ENCODE measurements at places on chromosomes 6 and 20.
A peak's percentile ranks its signal among the peaks of the same experiment; 100 is the strongest.

DNA sequence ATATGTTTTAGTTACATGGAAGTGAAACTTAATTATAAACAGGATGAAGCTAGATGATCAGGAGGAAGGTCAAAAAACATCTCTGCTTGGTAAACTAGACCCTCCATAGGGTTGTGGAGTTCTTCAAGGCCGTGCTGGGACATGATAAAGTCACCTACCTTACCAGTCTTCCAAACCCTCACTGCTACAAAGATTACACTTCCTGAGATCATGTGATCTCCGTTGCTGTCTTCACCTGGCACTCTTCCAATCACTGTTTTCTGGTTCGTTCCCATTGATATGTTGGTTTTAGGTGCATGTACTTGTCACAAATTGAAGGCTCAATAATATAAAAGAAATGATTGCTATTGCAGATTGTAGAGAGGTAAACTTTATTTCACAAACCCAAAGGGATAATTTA lies 161.5 kb upstream of the MAN1A1 start:
- DNase-seq: no peak

DNA sequence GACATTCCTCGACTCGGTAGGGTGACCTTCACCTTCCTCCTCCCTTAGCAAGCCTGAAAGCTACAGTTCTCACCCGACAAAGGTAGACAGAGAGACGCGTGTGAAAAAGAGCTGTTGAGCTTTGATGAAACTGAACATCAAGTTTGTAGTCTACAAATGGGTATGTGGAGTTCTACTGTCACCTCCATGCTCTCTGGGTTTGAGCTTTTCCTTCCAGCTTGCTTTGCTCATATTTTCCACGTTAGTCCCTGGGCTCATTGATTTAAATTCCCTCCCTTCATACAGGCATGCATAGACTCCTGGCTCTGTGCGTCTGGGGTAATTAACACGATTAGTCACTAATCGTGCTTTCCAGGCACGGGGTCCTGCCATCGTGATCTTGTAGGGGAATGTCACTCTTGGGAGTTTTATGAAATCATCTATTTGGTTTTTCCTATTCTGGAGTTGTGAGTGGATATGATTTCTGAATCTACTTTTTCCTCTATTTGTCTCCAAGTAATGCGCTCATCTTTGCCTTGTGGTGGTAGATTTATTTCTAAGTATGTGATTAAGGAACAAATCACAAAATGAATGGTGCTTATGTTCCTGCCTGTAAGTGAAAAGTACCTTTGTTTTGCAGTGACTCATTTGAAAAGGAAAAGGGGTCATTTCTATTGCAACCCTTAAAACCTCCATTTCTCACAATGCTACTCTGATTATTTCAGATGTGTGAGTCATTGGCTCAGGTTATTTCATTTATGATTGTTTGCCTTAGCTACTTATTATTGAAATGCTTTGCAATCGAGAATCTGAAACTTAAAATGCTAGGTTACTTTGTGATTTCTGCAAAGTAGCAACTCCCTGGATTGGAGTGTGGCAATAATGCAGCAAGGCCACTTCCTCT lies 154.6 kb downstream of the ZDHHC14 start:
- DNase-seq: no peak

DNA sequence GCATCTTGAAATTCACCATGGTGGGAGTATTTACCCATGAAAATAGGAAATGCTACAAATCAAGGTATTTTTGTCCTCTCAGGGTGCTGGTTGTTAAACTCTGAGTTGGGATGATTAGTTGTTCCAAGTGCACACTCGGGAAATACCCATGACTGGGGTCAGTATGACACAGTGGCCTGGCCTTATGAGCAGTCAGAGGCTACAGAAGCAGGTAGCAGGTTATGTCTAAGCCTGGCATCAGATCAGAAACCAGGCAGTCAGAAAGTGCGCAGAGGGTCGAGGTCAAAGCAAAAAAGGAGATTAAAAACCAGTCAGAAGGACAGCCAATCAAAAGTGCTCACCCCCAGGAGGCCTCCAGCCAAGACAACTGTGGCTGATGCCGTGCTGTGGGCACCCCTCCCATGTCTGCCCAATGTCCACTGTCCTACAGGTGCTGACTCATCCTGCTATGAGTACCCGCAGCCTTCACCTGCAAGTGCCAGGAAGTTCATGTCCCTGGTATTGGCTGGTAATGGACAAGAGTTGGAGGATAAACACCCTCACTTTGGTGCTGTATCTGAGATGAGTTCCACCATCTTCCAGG lies 117.4 kb upstream of the SLC24A3 start:
- no peak for DNase-seq

- peak; percentile 21 for DNase-seq
Measured at GRCh38 chr20:37992802-37993409, 40.4 kb downstream of the TTI1 start.

- DNase-seq: no peak
Measured at GRCh38 chr6:11770546-11771466, 7.8 kb downstream of the ADTRP start.

- DNase-seq: no peak
Measured at GRCh38 chr6:77461796-77462195, 1.5 kb downstream of the HTR1B start.

GRCh38 chr6:63783096-63783495 lies 147.5 kb downstream of the PHF3 start:
- DNase-seq: no peak

DNA sequence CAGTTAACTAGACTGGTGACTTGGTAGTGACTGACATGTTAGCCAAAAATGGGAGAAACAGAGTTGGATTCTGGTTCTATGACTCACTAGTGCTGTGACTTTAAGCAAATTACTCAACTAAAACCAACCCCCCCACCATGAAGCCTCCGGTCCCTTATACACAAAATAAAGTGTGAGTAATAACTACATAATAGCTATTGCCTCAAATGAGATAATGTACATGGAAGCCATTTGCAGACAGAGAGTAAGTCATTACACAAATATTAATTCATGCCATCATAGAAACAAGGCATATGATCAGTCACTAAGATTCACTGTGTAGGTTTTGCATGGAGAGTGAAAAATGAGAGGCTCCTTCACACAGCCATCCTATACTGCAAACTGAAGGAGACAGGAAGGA lies 111.9 kb downstream of the HIVEP2 start:
- DNase-seq: no peak

DNA sequence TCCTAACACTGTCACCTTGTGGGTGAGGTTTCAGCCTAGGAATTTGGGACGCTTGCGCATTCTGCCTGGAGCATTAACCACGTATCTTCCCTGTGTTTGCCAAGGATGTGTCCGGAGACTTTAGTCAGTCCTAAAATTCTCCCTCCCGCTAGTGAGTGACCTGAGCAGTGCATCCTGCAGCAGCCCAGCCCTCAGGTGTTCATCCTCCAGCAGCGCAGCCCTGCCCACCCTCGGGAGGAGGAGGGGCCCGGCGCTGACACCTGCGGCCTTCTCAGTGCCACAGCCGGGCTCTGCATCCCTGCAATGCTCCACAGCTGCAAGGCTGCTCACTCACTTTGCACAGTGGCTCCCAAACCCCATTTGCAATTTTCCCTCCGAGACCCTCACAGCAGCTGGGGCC lies 79.5 kb downstream of the ERMARD start:
- DNase-seq: no peak

DNA sequence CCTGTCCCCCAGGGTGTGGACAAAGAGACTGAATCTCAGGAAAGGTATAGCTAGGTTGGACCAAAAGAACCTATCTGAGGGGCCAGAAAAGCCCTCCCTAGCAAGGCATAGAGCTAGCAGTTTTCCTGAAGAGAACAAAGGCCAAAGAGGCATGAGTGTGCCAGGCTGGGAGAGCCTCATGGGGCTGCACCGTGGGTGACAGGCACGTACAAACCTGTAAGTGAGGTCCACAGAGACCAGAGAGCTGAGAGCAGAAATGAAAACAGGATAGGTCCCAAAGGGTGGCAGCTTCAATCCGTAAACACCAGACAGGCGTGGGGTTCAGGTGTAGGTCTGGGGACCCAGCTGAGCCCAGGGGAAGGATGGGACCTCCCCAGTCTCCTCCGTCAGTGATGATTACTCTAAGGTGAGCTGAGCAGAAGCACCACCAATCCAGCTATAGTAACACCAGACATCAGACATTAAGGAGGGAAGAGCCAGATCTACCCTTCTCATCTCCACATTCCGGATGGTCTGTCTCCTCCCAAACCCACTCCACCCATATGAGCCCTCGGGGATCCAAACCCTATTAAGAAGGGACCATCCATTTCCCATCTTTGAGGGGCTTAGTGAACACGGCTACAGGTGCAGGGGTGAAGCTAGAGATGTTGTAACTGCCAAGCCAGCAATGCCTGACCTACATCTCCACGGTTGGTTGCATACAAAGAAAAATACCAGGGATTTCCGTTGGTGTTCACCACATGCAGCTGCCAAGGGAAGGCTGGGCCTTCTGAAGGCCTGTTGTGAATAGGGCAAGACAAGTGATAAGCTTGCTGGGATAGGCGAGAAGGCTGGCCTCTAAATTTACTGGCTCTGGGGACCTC lies 38.3 kb downstream of the BCL2L1 start:
- DNase-seq: no peak

GRCh38 chr6:129776542-129777330 lies 66.8 kb upstream of the ARHGAP18 start:
- no peak for DNase-seq

GRCh38 chr6:14212020-14212419 lies 94.4 kb downstream of the CD83 start:
- DNase-seq: no peak

GRCh38 chr6:38833320-38833719 lies 118.2 kb downstream of the DNAH8 start:
- DNase-seq: no peak

DNA sequence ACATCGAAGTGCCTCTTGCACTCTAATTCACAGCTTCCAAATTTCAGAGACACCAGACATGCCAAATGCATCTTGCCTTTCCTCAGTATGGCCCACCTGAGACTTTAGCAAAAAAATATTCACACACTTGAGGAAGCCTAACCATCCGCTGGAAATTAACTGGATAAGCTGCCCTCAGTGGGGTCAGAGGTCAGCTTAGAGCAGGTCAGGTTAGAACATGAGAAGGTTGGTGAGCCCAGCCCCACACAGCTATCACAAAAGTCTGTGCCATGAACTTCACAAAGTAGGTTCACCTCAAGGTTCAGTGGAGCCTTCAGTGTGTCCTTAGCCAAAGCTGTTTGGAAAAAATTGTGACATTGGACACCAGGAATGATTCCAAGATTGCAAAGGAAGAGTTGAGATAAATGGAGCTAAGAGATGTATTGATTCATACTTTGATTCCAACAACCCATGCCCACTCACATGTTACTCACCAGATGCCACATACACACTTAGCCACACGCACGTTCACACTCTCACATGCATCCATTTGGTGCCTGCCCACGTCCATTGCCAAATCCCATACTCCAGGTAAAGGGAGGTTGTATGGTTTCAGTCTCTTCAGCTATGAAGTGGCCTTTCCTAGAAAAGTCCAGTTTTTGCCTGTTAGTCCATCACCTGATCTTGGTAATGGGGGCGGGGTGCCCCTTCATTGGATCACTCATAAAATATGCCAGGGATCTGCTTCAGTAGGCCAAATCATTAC lies 11.1 kb downstream of the BAK1 start:
- no peak for DNase-seq

DNA sequence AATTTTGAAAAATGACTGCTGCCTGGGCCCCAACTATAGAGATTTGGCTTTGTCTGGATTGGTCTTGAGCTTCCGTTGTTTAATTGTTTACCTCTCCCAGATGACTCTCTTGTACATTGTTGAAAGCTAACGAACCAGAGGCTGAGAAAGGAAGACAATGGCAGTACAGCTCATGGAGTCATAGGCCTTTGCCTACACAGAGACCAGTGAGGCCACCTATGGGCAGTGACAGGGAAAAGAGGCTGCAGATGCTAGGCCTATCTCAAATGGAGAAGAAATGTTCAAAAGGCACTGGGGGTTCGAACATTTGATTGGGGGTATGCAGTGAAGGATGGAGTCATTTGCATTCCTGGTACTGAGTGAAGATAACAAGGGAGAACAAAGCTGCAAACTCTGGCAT lies 29.1 kb downstream of the OPN5 start:
- no peak for DNase-seq

DNA sequence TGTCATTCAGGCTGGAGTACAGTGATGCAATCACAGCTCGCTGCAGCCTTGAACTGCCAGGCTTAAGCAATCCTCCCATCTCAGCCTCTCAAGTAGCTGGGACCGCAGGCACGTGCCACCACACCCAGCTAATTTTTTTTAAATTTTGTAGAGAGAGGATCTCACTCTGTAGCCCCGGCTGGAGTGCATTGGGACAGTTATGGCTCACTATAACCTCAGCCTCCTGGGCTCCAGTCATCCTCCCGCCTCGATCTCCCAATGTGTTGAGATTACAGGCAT lies 86.5 kb downstream of the SERAC1 start:
- DNase-seq: no peak

DNA sequence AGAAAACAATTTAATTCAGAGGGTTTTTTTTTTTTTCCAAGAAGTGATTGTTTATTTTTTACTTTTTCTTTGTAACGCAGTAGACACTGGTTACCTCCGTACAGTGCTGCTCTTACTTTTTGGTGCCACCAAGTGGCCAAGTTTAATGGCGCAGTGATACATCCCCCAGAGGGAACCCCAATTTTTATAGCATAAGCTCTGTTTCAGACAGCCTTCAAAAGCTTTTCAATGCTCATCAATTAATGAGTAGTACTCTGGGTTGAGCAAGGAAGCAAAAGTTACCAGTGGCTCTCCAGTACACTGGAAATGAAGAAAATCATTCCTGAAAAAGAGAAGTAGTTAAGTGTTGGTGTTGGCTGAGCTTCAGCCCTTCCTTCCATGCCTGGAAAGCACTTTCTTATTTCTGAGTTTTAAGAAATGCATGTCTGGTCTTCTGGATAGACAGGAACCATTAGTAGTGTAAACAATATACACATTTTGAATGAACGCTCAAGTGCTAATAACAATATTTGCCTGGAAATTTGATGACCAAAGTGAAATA lies 129.1 kb upstream of the SMLR1 start:
- peak; percentile 11 for DNase-seq

Data from memory B cell (primary cell).